ENCODE measurements at places on chromosomes 13 and 19.
A peak's percentile ranks its signal among the peaks of the same experiment; 100 is the strongest.

DNA sequence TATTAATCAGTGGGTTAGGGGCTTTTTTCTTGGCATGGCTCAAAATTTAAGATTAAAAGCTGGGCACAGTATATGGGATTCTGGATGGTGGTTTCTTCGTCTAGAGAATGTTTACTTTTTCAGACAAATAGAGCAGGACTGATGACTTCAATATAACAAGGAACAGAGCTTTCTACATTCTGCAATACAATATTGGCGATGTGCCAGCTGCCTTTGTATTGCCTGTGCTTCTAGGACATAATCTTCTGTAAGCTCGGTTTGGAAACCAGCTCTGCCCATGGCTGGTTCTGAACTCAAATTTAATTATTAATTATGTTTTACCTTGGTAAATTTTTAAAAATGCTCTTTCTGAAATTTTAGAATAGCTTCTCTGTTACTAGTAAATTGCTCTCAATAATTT, 139.1 kb upstream of the TRPC4 start:
- DNase-seq = no peak

DNA sequence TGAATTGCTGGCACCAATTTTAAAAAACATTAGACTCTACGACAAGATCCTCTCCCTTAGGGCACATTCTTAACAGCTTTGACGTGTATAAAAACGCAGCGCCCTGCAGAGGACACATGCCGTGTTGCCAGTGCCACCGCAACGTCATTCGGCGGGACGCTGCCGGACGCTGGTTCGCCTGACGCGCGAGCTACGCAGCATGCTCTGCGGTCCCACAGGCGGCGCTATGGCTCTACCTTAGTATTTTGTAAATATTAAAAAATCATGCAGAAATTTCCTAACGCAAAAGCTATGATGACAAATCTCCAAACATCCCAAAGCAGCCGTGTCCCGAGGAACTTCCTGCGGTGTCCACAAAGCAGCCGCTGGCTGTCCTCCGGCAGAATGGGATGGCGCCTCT, 4.2 kb upstream of the ADPRHL1 start:
- no peak for DNase-seq

DNA sequence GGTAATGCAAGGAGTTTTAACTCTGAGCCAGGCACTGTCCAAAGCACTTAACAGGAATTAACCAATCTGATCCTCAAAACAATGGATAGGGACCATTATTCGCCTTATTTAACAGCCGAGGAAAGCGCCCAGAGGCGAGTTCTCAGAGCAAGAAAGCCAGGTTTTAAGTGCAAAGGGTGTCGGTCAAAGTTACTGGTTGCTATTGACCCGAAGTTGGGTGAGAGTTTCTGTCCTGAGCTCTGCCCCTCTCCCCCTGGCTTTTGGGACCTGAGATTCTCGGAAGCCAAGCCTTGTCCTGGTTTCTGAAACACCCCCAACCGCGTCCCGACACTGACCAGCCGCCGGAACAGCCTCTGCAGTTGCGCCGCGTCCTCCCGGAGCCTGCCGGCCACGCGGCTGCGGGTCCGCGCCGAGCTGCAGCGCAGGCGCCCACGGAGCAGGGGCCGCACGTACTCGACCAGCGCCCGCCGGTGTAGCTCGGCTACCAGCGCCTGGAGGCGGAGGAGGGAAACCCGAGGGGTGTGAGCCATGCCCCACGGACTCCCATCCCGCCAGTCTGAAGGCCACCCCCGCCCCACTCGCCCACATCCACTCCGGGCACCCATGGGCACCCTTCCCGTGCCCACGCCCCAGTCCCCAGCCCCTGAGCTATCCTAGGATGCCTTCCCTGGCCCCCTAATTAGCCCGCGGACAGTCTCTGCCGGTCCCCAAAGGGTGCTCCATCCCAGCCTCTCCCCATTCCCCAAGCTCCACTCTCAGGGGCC, 27.8 kb downstream of the EXOC3L2 start:
- DNase-seq = no peak

DNA sequence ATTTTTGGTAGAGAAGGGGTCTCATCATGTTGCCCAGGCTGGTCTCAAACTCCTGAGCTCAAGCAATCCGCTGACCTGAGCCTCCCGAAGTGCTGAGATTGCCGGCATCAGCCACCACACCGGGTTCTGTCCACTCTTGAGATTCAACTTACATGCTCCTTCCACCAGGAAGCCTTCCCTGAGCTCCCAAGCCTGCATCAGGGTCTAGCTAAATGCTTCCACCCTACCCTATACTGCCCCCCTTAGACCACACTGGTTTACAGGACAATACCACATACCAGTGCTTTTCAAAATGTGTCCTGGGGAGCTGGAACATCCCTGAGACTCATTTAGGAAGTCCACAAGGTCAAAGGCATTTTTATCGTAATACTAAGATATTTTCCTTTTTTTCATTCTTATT, 15.1 kb upstream of the CACNG8 start:
- no peak for DNase-seq

GRCh38 chr13:113654175-113654560, 3.8 kb downstream of the ATP4B start:
- DNase-seq = peak; percentile 22

- DNase-seq = no peak
These were observed 449.3 kb downstream of the PCDH9 start for GRCh38 chr13:66780814-66781213.

GRCh38 chr13:22062478-22063205, 391.8 kb downstream of the FGF9 start:
- DNase-seq = no peak

DNA sequence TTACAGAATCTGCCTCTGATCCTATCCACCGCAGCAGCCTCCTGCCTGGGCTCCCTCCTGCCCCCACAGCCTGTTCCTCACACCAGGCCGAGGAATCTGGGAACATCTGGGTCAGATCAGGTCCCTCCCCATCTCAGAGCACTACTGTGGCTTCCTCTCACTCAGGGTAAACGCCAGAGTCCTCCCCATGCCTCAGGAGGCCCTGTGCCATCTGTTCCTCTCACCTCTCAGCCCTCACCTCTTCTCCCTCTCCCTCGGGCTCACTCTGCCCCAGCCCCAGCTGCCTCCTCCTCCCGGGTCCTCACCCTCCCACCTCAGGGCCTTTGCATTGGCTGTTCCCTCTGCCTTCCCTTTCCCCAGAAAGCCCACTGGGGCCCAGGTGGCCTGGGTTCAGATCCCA, 18.2 kb downstream of the FCGBP start:
- no peak for DNase-seq
